NCI-H1105 (cell line): ENCODE measurements at places on chromosomes 7 and 10.

DNA sequence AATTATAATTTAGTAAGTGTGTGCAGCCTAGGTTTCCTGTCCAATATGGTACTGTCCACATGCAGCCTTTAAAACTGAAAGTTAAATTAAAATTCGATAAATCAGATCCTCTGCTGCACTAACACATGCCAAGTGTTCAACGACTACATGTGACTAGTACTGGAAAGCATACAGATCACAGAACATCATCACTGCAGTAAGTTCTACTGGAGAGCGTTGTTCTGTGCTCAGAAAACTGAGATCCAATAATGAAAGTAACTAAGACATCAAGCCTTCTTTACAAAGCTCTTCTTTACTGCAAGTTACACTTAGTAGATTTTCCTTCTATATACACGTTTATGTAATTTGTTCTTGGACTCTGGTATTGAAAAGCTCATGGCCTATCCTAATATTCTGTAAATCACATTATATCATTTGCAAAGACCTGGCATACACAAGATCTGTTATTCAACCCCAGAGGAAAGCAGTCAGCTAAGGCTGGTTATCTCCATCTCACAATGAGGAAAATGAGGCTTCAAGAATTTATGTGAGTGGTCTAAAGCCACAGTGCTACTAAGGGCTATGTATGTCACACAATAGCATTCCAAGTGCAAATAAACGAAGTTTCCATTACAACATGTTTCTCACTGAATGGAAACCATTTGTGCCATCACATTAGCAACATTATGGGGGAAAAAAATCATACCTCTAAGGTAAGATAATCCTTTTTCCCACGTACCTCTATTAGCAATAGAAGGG, 77.6 kb downstream of the VPS41 start:
- no peak for DNase-seq

DNA sequence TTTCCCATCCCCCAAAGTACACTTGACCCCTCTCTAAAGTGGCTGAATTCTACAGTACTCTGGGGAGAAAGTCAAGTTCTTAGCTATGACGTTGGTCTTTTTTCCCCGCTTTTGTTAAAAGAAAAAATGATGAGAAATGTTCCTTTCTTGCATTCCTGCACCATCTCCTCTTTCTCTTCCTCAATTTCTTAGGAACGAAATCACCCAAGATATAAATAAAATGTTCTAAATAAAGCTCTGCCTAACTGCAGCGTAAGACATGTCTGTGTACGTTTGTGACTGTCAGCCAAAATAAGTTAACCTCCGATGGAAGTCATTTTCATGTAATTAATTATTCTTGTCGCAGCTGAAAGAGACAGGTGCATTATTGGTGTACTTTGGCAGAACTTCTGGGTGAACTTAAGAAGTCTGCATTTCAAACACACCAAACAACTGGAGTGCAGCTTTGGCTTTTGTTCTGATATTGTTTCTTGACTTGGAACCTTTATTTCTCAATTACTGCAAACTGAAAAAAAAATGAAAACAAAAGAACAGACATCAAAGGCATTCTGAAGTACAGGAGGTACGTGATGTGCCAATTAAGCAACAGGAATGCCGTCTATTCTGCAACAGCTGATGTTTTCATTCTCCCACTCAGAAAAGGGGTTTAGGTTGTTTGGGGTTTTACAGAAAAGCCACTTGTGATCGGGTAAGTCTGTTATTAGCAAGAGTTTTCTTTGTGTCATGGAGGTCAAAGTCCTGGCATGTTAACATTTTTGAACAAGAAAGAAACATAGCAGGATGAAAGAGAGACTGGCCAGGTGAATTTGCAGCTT, 82.4 kb upstream of the SDK1 start:
- DNase-seq, result peak; percentile 52

DNA sequence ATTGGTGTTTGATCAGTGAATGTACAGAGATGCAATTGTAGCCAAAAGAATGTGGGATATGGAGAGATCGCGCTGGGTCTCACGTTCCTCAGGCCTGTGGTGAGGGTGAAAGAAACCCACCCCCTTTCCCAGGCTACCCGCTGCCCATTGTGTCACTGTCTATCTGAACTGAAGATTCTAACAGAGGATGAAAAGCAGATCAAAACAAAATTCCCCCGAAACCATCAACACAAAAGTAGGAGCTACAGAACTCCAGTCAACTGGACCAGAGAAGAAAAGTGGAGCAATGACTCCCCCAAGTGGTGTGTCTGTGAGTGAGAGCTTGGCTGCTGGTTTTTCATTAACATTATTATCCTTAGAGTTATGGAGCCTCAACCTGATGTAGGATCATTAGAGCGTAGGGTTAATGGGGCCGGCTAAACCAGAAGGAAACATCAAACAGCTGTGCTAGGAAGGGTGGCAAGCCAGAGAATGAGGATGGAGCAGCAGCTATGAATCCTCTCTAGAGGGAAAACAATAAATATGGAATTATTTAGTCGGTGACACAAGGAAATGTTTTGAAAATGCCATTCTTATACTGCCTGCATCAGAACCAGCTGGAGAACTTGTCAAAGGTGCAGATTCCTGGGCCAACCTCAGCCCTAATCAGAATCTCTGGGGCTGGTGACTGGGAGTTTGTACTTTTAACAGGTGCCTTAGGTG, 38.3 kb downstream of the AKR1B1 start:
- peak; percentile 26 for DNase-seq

DNA sequence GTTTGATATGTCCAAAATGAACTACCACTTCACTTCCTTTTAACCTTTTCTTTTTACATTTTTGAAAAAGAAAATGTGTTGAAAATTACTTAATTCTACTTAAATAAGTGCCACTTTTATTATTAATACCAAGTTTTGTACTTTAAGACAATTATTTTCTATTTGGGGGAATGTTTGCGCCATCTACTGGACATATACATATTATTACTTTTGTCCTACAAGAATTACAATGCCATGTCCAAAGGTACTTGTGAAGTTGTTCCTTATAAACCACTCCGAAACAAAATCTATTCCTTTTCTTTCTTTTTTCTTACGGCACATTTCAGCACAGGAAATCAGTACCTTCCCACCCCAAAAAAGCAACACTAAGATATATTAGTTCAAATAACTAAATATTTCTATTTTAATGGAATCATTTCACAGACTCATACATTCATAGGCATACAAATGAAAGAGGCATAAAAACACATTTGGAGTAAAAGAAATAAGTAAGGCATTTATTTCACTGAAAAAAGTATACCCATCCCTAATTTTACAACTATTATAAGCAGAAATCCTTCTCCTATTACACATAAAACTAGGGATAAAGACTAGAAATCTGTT, 169.9 kb downstream of the RNF133 start:
- peak; percentile 53 for DNase-seq

- DNase-seq, result no peak
Measured at GRCh38 chr10:90075995-90076394, 374.6 kb downstream of the KIF20B start.
